Subcutaneous preadipocyte (primary cell): ENCODE measurements at places on chromosomes 2 and 18. TPM values are rescaled to one million over a fixed set of nuclear protein-coding genes. Genes with fewer than 3 reads are reported as not detected.

The PSMA8 gene
- total RNA-seq = not detected in 2 replicates

The C1QL2 gene
- not detected in 2 replicates for total RNA-seq

The ITPRIPL1 gene
- total RNA-seq = 1.8 and 2.3 TPM in 2 replicates

The IL18RAP gene
- total RNA-seq = not detected in 2 replicates

The RSAD2 gene
- 0.37 and 0.39 TPM in 2 replicates for total RNA-seq

The C2orf66 gene
- under 0.01 TPM in 1 of 2 replicates, not detected in the other for total RNA-seq

The FOXD4L1 gene
- under 0.01 TPM in 1 of 2 replicates, not detected in the other for total RNA-seq
